ENCODE measurements at places on chromosomes 4 and X. TPM values are rescaled to one million over a fixed set of nuclear protein-coding genes. Genes with fewer than 3 reads are reported as not detected.

ARHGAP36 gene
- total RNA-seq = not detected

TMEM187 gene
- total RNA-seq = 2.9 TPM

SMIM10L2A gene
- total RNA-seq = 0.10 TPM

FMR1 gene
- total RNA-seq = 60.3 TPM

PITX2 gene
- total RNA-seq = not detected

- H3K36me3 ChIP-seq = no peaks in the 10 kb centered on the region
- no peak for DNase-seq
- no peak within 1 kb of the TSS for H3K4me3 ChIP-seq
- H3K27me3 ChIP-seq = no peaks in the 10 kb centered on the region
Observed at GRCh38 chrX:30241724-30242415, at the start of gene MAGEB4. Gene MAGEB4 (plus strand): TSS chrX:30242000. CDS start chrX:30242136, 136 bp downstream.

GRCh38 chr4:155962767-155963166, 9.1 kb upstream of the CTSO start:
- no peaks in the 10 kb centered on the region for H3K4me1 ChIP-seq
- H3K27ac ChIP-seq = no peak overlapping the region

- H3K27me3 ChIP-seq = no peaks in the 10 kb centered on the region
- H3K4me1 ChIP-seq = no peaks in the 10 kb centered on the region
- no peak overlapping the region for H3K27ac ChIP-seq
- no peak for DNase-seq
- no peak overlapping the region for H3K4me3 ChIP-seq
- H3K36me3 ChIP-seq = peaks cover 63% of the 10 kb centered on the region
Observed at GRCh38 chr4:75924309-75924827, 16.4 kb downstream of the NAAA start.

GRCh38 chr4:103012551-103012950, 7.0 kb downstream of the SLC9B1 start:
- no peaks in the 10 kb centered on the region for H3K36me3 ChIP-seq
- H3K4me3 ChIP-seq = no peak overlapping the region
- H3K27me3 ChIP-seq = no peaks in the 10 kb centered on the region
- DNase-seq = no peak
- H3K4me1 ChIP-seq = no peaks in the 10 kb centered on the region

- H3K36me3 ChIP-seq = peaks cover 23% of the 10 kb centered on the region
- H3K27me3 ChIP-seq = no peaks in the 10 kb centered on the region
- no peak overlapping the region for H3K4me3 ChIP-seq
- no peak overlapping the region for H3K27ac ChIP-seq
Observed at GRCh38 chrX:16603822-16604221, 46.1 kb upstream of the S100G start.

- no peak overlapping the region for H3K4me3 ChIP-seq
- no peaks in the 10 kb centered on the region for H3K27me3 ChIP-seq
- H3K27ac ChIP-seq = no peak overlapping the region
- no peaks in the 10 kb centered on the region for H3K36me3 ChIP-seq
- H3K4me1 ChIP-seq = peaks cover 29% of the 10 kb centered on the region
Observed at GRCh38 chrX:63747331-63747730, 37.7 kb downstream of the ARHGEF9 start.

DNA sequence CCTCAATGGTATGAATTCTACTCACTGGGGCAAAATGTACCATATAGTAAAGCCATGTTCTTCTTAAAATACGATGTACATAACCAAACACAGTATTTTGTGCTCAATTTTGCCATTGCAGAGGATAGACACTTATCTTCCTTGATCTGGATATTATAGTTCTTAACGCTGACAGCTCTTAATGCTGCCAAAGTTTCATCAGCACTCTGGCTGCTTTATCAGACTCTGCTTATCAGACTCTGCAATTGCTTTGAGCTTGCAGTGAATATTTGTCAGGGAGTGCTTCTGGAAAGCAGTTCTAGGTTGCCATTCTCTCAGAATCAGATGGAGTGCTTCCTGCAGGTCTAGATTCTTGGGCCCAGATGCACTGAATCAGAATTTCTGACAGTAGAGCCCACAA, 863.1 kb downstream of the CCSER1 start:
- no peak for DNase-seq
- H3K27me3 ChIP-seq = no peaks in the 10 kb centered on the region
- H3K36me3 ChIP-seq = no peaks in the 10 kb centered on the region
- no peak overlapping the region for H3K27ac ChIP-seq
- H3K4me3 ChIP-seq = no peak overlapping the region
- H3K4me1 ChIP-seq = no peaks in the 10 kb centered on the region

GRCh38 chrX:50635817-50636365, 165.3 kb upstream of the DGKK start:
- H3K36me3 ChIP-seq = no peaks in the 10 kb centered on the region
- DNase-seq = no peak
- H3K27ac ChIP-seq = no peak overlapping the region
- no peaks in the 10 kb centered on the region for H3K4me1 ChIP-seq
- H3K27me3 ChIP-seq = no peaks in the 10 kb centered on the region
- no peak overlapping the region for H3K4me3 ChIP-seq

DNA sequence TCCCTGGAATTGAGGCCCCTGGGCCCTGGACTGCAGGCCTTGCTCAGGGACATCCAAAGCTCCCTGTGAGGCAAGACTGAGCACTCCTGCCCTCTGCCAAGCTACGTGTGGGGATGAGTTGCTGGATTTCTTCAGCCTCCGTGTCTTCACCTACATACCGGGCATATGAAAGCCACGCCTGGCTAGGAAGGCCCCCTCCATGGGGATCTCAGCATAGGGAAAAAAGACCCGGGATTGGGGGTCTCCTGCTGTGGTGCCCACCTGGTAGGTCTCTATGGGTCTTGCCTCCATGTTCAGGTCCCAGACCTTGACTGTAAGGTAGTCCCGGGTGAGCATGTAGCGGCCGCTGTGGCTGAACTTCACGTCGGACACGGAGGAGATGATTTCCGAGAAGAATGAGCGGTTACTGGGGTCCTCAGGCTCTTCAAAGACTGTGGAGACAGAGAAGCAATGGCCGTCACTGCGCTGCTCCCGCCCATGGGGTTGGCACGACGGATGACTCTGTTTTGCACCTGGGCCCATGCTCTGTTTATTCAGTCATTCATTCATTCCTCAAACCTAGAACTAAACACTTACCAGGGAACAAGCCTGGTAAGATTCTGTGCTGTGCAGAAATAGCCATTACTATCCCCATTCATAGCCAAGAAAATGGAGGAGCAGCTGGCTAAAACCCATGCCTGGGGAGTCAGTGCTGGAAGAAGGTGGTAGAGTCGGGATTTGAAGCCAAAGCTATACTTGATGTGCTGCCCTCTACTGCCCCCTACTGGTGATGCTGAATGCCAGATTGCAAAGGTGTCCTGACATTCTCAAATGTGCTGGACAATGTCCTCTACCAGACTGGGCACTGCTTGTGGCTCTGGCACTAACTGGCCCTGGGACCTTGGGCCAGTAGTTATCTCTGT, 63.9 kb downstream of the WFS1 start:
- no peak for DNase-seq
- no peak overlapping the region for H3K4me3 ChIP-seq
- peaks cover 27% of the 10 kb centered on the region for H3K27me3 ChIP-seq
- no peaks in the 10 kb centered on the region for H3K36me3 ChIP-seq

GRCh38 chr4:168411318-168412150, 68.8 kb downstream of the DDX60L start:
- no peak overlapping the region for H3K27ac ChIP-seq
- H3K4me1 ChIP-seq = no peaks in the 10 kb centered on the region
- H3K4me3 ChIP-seq = no peak overlapping the region
- DNase-seq = no peak
- peaks cover 65% of the 10 kb centered on the region for H3K36me3 ChIP-seq
- H3K27me3 ChIP-seq = no peaks in the 10 kb centered on the region

DNA sequence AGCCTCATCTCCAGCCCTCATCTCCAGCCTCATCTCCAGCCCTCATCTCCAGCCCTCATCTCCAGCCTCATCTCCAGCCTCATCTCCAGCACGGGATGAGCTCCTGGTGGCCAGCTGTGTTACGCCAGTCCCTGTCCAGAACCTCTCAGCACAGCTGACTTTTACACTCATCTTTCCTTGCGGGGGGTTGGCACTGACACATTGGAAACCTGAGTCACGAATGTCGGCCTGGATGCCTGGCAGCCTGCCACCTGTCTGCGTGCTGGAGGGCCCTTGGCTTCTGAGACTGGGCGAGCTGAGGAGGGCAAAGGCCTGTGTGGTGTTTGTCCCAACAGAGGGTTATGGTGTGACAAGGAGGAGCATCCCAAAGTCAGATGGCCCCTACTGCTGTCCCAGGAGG, 66.1 kb upstream of the HGFAC start:
- no peak for DNase-seq
- peaks cover 7% of the 10 kb centered on the region for H3K27me3 ChIP-seq
- no peak overlapping the region for H3K27ac ChIP-seq

DNA sequence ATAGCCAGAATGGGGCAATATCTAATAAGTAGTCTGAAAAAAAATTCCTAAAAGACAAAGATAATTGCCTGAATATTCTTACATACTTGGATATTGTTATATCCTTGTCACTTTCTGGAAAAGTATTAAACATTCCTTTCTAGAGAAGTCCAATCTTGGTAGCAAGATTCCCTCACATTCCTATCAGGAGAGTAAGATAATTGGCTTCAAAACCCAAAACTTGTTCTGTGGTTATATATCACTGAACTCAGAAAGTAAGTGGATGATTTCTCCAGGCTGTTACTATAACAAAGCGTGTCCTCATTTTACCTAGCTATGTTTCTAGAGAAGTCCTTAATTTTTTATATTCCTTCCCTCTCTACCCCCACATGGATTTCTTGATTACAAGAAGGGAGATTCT, 46.0 kb upstream of the TEX13A start:
- H3K4me1 ChIP-seq = no peaks in the 10 kb centered on the region
- no peaks in the 10 kb centered on the region for H3K36me3 ChIP-seq
- no peak overlapping the region for H3K27ac ChIP-seq
- no peak for DNase-seq
- no peaks in the 10 kb centered on the region for H3K27me3 ChIP-seq
- no peak overlapping the region for H3K4me3 ChIP-seq

- no peaks in the 10 kb centered on the region for H3K36me3 ChIP-seq
- no peak overlapping the region for H3K4me3 ChIP-seq
- H3K27me3 ChIP-seq = peaks cover 35% of the 10 kb centered on the region
- no peak for DNase-seq
Observed at GRCh38 chr4:158841540-158841939, 72.7 kb downstream of the FNIP2 start.
